KG1 (cell line): ENCODE measurements at places on chromosomes 5 and 9.

GRCh38 chr9:127741831-127742434, 6.8 kb upstream of the TOR2A start:
- no peak for DNase-seq

GRCh38 chr5:176538989-176539384, 1.8 kb upstream of the RNF44 start:
- DNase-seq, result no peak

GRCh38 chr9:12922224-12922866, 147.5 kb downstream of the LURAP1L start:
- no peak for DNase-seq

GRCh38 chr5:1948663-1949191, 66.0 kb upstream of the IRX4 start:
- DNase-seq, result no peak
